NCI-H69 (cell line): ENCODE measurements at places on chromosomes 5 and 9.

- no peak for DNase-seq
Measured at GRCh38 chr5:151885138-151885908, 39.3 kb downstream of the GLRA1 start.

DNA sequence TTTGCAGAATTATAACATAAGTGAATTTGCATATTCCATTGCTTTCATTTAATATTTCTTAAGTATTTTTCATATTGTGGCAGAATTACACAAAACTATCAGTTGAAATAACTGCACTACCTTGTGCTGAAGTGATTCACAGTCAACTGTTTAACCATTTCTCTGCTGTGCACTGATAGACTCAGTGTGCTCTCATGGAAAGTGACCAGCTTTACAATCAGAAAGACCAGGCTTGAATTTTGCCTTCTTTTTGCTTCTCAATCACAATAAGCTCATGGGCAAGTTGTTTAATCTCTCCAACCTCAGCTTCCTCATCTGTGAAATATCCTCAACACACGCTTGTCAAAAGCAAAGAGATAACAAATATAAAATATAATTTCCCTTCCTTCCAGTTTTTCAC, 18.3 kb downstream of the CDK5RAP2 start:
- no peak for DNase-seq

DNA sequence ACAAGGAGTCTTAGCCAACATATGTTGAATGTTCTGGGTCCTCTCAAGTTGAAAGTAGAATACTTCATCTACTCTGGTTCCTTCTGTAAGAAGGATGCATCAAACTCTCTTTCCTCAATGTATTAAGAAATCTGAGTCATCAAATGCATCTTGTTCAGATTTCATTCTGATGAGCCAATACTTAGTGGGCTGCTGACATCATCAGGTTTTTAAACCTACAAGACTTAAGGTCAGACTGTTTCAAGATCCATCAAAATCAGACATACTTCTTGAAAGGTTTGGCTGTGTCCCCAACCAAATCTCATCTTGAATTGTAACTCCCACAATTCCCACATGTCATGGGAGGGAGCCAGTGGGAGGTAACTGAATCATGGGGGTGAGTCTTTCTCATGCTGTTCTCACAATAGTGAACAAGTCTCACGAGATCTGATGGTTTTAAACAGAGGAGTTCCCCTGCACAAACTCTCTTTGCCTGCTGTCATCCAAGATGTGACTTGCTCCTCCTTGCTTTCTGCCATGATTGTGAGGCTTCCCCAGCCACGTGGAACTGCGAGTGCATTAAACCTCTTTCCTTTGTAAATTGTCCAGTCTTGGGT, 168.8 kb downstream of the RAPGEF6 start:
- no peak for DNase-seq

GRCh38 chr9:10238087-10238486, 374.7 kb downstream of the PTPRD start:
- peak; percentile 42 for DNase-seq

DNA sequence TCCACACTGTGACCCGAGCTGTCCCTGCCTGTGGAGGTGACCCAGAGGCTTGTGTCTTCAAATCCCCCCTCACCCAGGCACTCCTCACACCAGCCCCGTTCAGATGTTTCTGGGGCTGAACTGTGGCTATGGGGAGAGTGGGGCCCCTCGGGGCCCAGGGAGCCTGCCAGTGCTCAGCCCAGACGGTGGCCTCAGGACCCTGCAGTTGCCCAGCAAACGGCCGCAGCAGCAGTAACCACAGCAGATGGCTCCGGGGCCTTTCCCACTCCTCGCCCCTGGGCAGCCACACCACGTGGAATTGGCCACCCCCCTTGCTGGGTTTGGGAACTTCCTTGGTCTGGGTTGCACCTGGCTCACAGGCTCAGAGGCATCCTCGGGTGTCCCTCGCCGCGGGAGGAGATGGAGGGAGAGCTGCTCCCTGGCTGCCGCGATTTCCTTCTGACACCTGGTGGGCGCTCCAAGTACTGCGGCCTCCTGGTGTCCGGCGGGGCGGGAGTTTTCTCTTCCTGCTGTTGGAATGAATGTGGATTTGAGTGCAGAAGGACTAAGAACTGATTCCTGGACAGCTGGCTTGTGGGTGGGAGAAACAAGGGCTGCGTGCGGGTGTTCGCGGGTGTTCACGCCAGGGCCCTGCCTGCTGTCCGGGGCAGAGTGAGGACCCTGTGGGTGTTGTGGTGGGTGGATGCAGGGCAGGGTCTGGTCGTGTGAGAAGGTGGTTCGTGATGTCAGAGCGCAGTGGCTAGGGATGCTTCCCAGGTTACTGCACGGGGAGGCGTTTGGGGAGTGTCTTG, 97.5 kb downstream of the COL5A1 start:
- peak; percentile 86 for DNase-seq

- DNase-seq, result no peak
Measured at GRCh38 chr9:128193469-128194096, 2.2 kb upstream of the CIZ1 start.

DNA sequence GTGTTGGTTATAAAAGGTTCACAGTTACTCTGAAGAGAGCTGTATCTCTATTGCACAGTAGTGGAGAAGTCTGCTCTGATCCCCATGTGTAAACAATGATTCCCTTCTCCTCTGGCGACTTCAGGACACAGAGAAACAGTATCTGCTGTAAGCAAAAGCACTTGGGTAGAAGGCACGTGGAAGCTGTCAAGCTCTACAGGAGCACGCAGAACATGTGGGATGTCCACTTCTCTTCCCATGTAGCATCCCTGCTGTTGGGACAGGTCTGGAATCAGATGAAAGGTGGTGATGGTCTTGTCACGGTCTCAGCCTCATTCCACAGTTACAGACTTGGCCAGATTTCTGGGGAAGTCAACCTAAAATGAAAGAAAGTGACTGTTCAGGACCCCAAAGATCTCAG, 9.4 kb upstream of the MAPK9 start:
- DNase-seq, result no peak

DNA sequence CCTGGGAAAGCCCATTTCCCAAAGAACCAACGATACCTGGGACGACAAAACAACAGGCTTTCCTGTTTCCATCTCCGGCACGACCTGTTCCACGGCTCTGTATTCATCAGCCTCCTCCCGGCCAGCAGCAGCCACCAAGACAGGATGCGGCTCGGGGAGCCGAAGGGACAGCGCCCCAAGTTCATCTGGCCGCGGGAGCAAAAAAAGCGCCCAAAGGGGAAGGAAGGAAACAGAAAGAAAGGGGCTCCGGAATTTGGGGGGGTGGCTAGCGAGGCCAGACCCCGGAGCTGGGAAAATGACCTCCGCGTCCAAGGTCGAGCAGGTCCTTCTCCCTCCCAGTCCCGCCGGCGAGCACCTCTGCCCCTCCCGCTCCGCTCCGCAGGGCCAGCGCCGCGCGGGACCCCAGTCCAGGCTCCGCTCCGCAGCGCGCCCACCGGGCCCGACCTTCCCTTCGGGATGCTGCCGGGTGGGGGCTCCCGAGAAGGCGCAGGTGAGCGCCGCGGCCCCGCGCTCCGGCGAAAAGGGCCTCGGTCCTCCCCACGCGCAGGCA, 608 bp downstream of the ELOVL7 start:
- peak; percentile 76 for DNase-seq

- DNase-seq, result no peak
Measured at GRCh38 chr5:154275566-154275965, 85.0 kb downstream of the GALNT10 start.

DNA sequence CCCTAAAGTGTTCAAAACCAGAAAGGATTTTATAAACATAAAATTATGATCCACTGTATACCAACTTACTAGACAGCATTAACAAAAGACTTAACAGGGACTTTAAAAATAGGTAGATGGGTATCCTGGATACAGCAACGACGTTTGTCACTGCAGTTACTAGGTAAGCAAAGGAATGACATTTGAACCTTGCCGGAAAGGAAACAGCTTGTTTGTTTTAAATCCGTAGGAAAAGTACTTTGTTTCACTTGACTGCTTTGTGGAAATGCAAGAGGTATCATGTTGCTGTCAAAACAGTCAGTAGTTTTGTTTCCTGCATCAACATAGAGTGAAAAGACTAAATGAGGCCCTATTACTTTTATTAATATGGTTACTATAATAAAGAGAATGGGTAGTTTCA, 122.9 kb downstream of the CDC42SE2 start:
- DNase-seq, result peak; percentile 60

DNA sequence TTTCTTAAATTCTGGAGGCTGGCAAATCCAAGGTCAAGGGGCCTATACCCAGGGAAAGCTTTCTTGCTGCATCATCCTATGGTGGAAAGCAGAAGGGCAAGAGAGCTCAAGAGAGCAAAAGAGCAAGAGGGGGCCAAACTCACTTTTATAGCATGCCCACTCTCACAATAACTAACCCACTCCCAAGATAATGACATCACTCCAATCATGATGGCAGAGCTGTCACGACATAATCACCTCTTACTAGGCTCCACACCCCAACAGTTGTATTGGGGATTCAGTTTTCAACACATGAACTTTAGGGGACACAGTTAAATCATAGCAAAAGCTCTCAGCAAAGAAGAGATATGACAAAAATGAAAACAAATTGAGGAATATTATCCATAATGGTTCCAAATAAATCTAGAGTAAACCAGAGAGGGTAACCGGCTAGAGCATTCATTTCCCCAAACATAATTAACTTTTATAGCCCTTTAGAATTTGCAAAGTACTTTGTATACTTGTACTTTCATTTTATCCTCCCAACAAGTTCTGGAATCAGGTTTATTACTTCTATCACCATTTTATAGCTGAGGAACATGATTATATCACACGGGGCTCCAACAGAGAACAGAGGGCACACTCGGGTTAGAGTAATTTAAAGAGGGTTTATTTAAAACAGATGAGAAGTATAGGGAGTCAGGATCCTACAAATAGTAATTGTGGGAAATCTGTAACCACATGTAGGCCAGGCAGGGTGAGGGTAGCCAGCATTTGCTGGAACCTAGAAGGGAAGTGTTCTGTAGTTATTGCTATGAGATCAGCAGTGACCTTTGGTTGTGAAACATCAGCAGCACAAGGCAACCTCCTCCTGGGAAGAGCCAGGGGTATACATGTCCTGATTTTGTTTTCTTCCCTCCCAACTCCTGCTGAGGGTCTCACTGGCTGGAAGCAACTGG, 7.2 kb upstream of the TARS1 start:
- DNase-seq, result no peak

DNA sequence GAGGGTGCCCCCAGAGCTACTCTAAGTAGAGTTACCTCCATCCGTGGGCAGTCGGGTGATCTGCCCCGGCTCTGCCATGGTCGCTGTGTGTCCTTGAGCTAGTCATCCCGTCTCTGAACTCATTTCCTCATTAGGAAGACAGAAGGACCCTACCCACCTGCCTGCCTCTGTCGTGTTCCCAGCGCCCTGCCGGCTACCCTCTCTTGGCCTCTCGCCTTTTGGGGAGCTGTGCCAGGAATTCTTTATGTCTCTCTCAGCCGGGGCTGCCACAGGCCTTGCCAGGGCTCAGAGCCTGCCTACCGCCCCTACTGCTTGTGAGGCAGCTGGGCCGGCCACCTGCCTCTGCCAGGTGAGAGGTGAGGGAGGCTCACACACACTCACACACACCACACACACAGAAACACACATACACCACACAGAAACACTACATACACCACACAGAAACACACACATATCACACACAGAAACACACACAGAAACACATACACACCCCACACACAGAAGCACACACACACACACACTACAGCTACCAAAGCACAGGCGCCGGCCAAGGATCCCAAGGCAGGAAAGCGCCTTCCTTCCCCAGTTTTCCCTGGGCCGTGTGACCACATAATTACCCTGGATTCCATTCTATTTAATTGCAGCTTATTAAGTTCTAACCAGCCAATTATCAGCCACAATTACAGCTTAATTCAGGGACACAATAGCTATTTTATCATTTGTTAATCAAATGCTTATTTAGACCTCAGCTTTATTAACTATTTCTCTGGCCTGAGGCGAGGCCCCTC, 41.7 kb downstream of the UNC5A start:
- DNase-seq, result peak; percentile 79

DNA sequence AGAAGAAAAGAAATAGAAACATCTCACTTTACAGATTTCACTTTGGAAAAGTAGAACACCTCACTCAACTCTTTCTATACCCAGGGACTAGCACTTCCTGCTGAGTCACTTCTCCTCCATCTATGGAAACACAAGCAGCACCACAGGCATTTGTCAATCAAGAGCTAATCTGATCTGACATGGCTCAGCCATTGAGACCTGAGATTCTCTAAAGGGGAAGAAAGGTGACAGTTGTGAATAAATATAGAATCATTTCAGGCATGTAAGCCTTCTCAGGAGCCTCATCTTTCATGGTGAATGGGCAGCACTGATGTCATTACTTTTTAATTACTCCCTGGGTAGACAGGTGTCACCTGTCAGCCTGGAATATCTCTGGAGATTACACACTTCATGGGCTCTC, 559.8 kb downstream of the HINT1 start:
- DNase-seq, result no peak

DNA sequence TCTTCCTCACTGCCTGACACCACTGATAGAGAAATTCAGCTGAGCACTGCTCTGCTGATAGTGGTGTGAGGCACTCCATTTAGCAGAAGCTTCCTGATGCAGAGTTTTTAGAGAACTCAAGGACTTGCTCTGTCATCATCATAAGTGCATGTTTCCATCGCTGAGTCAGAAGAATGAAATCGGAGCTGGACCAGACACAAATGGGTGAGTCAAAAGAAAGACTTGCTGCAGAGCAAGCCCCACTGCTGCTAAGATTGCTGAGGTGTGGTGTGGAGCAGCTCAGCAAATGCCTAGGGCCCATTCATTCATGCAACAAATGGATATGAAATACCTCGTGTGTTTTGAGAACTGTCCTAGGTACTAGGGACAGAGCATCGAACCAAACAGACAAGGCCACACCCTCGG, 410.2 kb upstream of the SLC30A5 start:
- no peak for DNase-seq

DNA sequence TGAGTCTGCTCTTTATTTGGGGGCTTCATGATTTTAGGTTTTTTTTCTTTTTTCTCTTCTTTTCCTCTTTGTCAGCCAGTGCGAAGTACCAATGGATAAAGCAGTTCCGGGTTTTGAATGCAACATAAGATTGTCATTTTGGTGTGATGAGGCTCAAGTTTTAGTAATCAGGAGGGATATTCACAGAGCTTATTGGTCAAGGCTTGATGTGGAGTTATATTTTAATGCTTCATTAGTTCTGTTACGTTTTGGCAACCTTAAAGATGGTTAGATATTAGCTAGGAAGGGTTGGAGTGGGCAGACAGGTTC, 1.4 kb downstream of the PIK3R1 start:
- DNase-seq, result no peak

GRCh38 chr9:72912476-72913381, 40.1 kb downstream of the ALDH1A1 start:
- DNase-seq, result no peak

- no peak for DNase-seq
Measured at GRCh38 chr9:7289773-7290172, 509.8 kb downstream of the DMAC1 start.
